ENCODE measurements at places on chromosomes 3 and 15.

GRCh38 chr3:123194552-123194951 is 7.2 kb upstream of the SEC22A start:
- no peak for DNase-seq

- no peak for DNase-seq
Observed at GRCh38 chr15:67142767-67143100, 77.3 kb downstream of the SMAD3 start.

DNA sequence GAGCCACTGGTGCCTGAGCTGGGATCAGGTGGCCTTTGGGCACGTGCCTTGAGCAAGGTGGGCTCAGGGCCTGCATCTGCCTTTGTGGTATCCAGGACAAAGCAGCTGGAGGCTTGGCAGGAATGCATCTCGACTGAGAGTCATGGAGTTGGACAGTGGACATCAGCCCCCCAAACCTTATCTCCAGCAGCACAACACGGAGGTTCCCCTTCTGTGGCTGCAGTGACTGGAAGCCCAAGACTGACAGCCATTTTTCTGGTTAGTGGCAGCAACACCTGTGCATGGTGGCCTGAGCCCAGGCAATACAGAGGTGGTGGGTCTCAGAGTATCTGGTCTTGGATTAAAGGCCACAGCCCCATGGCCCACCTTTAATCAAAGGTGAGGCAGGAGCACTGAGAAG is 27.8 kb upstream of the TSEN2 start:
- no peak for DNase-seq

- DNase-seq, result no peak
Observed at GRCh38 chr15:82852941-82853561, 43.6 kb downstream of the WHAMM start.

DNA sequence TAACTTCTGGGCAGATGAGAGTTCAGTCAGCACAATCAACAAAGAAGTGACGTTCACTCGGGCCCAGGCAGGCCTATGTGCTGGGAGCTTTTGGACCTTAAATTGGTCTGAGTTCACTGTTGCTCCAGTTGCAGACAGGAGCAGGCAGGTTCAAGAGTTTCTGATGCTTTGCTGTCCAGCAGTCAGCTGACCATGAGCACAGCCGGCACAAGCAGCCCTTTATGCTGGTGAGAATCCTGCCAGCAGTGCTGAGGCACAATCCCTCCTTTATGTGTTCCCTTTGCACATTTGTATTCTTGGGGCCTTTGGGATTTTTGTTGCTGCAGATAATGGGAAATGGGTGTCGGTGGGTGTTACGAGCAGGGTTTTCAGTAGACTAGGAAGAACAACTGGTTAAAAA is 81.2 kb upstream of the GOLGA8J start:
- DNase-seq, result no peak

GRCh38 chr15:51917493-51917892 is 54.1 kb downstream of the LEO1 start:
- peak; percentile 7 for DNase-seq

DNA sequence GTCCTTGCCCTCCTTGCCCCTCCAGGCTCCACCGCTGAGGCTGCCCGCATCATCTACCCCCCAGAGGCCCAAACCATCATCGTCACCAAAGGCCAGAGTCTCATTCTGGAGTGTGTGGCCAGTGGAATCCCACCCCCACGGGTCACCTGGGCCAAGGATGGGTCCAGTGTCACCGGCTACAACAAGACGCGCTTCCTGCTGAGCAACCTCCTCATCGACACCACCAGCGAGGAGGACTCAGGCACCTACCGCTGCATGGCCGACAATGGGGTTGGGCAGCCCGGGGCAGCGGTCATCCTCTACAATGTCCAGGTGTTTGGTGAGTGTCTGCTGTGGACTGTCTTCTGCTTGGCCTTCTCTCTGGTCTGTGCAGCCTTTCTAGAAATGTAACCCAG is 61.0 kb downstream of the BOC start:
- no peak for DNase-seq

DNA sequence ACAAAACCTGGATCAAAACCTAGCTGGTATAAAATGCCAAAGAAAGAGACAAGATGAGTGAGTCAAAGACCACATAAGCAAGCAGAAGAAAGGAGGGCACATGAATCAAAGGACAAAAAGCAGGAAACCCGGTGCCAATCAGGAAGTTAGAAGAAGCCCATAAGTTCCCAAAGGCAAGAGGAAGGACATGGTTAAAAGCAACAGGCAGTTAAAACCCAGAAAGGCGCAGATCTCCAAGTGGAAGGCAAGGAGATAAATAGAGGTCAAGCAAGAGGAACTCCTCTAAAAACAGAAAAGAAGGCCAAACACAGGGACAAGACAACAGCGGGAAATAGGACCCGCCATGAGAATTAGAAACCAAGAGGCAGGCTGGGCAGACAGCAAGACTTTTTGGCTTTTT is 4.4 kb downstream of the TMOD2 start:
- DNase-seq, result no peak

- DNase-seq, result peak; percentile 81
Observed at GRCh38 chr3:4394048-4394447, 73.0 kb downstream of the SUMF1 start.

DNA sequence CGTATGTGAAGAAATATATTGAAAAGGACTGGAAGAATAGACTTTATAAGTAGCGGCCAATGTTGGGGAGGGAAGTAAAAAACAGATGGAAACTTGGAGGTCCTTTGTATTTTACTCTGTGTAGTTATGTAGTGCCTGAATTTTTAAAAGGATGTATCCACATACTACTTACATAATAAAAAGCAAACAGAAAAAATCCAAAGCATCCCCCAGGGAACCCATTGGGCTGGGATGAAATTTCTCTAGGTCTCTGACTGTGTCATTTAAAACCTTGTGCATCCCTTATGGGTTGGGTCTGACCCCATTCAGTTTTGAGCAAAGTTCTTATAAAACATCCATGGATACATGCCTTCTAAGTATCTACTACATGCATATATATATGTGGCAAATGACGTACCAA is 141.1 kb downstream of the NR1D2 start:
- no peak for DNase-seq

DNA sequence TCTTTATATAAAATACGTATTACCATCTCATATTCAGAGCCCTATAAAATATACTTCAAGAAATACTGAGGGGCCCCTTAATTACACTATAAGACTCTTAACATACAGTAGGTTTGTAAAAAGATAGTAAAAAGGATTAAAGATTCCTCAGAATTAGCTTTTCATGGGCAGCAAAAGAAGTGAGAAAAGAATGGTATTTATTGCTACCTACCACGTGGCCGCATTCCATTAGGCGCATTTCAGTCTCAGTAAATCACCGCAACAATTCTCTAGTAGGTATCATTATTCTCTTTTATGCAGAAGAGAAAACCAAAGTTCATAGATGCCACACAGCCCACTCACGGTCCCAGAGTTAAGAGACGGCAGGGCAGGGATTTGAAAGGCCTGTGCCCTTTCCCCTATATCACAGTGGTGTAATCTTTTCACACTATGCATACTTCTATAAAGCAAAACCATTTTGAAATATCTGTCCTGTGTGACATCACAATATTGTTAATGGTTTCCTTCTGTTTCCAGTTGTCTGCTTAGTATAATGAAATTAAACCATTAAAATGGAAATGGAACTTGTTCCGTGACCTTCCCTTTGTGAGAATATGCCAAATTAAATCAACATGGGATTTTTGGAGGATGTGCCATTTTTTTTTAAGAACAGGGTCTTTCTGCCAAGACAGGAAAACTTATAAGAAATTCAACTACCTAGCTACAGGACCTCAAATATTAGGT is 1072.2 kb downstream of the FHIT start:
- DNase-seq, result no peak

DNA sequence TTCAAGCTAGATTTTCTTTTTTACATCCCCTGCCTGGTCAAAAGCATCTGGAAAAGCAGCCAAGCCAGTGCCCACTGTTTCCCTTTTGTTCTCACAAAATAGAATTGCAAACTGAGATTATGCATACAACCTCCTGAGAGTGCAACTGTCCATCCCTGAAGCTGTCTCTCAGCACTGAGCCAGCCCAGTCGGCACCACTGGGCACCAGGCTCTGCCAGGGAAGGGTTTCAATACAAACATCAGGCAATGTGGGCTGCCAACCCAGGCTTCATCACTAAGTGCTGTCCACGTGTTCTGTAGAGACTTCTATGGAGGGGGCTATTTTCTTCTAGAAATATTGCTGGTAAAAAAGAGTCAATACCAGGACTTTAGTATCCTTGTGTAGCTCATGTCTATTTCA is 356.3 kb upstream of the TBL1XR1 start:
- no peak for DNase-seq

- DNase-seq, result no peak
Observed at GRCh38 chr3:115095236-115095635, 51.9 kb downstream of the ZBTB20 start.

DNA sequence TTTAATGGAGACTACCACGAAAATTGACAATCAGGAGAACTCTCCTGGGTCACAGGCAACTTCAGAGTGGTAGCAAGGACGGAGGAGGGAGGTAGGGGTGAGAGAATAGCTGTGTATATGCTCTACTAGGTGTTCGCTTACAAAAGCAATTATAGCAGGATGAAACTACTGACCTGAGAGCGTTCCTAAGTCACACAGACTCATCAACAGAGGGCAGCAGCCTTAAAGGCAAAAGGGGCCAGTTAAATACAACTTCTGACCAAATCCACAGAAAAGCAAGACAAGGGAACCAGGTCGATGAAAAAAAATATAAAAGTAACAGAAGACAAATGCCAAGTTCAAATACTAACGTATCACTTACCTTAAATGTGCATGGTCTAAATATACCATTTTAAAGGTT is 894.6 kb downstream of the PLOD2 start:
- no peak for DNase-seq

- DNase-seq, result no peak
Observed at GRCh38 chr3:13787533-13788132, 92.2 kb downstream of the WNT7A start.

DNA sequence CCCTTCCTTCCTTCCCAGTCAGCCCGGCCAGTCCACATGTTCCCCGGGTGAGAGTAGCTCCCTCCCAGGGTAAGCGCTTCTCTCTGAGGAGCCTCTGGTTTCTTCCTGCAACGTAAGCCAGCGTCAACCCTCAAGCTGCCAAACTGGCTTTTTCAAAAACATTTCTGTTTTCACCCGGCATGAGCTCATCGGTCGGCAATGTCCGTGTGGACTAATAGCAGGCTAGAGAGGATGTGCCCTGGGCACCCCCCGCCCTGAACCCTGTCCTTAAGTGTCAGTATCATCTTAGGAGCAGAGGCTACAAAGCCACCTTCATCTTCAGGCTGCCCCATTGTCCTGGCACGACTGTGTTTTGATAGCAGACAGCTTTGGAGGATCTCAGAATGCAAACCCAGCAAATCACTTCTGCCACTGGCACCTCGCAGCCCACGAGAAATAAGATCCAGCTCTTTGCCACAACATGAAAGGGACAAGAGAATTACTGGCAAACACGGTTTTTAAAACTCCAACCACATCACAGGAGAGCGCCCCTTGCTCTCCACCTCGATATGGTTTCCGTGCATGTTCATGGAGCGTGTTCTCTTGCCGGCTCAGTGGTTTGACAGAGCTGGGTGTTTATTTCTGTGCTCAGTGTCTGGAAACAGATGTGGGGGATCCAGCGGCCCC is 9.9 kb downstream of the ALDH1A3 start:
- DNase-seq, result no peak

DNA sequence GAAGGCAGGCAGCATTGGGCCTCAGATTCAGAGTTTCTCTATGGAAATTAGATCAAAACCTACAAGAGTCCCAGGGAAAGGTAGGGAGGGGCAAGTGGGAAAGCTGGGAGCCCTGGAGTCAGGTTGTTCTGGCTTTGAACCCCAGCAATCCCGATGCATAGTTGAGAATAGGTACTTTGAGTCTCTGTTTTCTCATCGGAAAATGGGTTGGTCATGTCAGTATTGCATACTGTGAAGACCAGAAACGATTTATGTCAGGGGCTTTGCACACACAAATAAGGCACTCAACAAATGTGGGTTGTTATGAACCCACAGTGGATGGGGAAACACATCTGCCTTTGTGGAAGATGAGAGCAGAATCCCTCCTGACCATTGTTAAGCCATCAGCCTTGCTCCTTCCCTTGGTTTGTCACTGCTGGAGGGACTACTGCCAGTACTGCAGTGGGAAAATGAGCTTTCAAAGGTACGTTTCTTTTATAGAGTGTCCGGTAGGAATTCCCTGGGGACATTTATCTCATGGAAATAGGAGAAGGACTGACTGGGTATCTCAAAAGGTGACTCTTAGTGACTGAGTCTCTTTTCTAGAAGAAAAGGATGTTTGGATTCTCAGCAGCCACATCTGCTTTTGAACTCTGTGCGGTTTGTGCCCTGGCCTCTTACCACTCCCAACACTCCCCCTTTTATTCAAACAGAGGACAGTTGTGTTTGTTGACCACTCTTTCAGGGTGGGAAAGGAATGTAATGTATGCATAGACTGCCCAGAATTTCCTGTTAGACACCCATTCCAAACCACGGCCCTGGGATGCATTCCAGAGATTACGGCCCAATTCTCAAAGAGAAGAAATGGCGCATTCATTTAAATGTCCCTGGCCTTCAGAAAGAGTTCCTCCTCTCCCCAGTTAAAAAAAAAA is 54.6 kb upstream of the VILL start:
- no peak for DNase-seq

DNA sequence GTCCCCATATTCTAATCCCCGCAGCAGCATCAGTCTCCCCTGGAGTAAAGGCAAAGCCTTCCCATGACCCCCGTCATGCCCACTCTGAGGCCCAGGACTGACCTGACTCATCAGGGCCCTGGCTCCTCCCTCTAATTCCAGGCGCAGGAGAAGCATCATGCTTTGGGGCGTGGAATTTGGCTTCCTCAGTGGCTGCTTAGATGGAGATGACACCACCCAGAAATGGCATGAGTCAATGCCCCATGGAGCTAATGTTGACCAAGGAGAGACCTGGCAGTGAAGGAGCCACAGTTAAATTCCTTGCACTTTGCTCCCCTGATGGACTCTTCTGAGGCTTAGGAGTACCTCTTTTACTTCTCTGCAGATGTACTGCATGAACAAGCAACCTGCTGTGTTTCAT is 204.2 kb upstream of the PROK2 start:
- no peak for DNase-seq

- no peak for DNase-seq
Observed at GRCh38 chr3:98986073-98986472, 84.6 kb upstream of the DCBLD2 start.

DNA sequence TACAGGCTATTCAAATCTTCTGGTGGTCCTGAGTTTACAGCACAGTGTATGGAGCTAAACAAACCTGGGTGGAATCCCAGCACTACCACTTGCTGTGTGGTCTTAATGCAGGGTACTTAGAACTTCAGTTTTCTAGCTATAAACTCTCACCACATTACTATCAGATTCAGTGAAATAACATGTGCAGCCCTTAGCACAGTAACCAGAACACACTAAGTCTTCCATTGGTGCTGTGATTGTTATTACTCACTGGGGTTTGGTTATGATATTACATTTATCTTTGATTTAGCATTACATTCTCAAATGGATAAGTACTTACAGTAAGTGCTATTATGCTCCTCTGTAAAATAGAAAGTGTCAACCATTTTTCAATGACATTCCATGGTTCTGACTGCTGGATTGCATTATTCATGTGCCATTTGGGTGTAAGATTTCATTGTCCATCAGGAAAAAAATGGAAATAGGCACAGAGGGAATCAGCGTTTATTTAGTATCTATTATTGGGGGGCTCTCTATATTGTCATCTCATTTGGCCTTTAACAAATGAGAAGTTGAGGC is 81.9 kb downstream of the PDE8A start:
- no peak for DNase-seq

- no peak for DNase-seq
Observed at GRCh38 chr15:74958908-74959585, 2.5 kb upstream of the RPP25 start.
